ENCODE measurements at places on chromosomes 2 and 18.

GRCh38 chr2:1594373-1595171 lies 149.7 kb downstream of the PXDN start:
- DNase-seq = no peak

DNA sequence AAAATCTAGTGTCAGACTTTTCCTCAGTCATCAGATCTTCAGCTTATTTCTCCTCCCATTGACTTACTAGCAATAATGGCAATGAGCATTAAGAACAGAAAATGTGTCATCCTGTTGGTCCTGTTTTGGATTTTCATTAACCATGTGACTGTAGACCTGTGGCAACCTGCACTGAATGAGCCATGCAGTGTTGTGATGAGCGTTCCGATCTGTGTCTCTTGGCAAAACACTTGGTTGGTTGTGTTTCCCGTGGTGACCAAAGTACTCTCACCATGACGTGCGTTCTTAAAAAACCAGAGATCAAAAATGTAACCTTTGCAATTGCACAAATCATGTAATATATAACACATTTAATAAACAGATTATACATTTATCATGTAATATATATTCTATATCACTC lies 138.6 kb downstream of the MAP3K20 start:
- DNase-seq = no peak

DNA sequence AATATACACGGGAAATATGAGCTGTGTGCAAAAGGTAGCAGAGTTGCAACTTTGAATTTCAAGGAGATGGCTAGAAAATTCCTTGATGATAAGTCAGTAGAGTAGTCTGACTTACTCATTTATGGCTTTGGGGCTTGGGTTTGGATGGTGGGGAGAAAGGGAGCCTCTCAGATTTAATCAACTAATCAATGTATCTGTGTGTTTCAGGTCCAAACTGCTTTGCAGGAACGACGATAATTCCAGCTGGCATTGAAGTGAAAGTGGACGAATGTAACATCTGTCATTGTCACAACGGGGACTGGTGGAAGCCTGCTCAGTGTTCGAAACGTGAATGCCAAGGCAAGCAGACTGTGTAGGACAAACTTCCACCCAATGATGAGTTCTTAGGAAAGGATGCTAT lies 164.6 kb downstream of the VWC2L start:
- DNase-seq = no peak

- no peak for DNase-seq
These were observed 228.4 kb upstream of the AGAP1 start for GRCh38 chr2:235265348-235265965.

Measured in SK-N-MC (cell line).